ENCODE measurements at places on chromosomes 11 and 22.

DNA sequence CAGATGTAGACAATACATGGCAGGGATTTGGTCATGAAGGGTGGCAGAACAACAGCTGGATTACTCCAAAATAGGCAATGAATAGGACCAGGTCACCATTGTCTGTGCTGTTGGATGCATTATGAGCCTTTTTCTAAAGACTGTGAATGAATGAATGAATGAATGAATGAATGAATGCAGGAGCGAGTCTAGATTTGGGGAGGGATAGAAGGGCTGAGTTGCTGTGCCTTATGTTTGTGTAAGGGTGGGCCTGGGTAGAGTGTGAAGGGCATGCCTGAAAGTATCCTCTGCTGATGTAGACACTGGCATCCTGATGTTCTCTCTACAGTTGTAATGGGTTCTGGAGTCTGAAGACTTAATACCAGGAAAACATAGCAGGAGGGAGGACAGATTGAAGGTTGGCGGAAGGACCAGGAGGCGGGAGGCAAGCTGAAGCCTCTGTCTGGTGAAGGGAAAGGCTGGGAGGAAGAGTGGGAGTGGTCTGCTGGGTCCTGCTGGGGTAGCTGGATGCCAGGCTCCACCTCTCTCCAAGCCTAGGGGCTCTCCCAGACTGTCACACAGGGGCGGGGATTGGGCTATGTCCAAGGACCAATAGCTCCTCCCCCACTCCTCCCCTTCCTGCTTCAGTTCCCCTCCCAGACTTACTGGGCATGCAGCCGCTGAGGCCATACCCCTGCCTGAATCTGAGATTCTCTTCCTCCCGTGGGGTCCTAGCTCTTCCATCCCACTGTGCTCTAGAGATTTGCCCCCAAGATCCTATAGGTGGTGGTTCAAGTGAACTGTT is 4.8 kb downstream of the TRIM3 start:
- no peak for DNase-seq

GRCh38 chr11:11039208-11039965 is 181.5 kb upstream of the ZBED5 start:
- no peak for DNase-seq

- no peak for DNase-seq
These were observed 14.7 kb downstream of the MGAT3 start for GRCh38 chr22:39471381-39472141.

DNA sequence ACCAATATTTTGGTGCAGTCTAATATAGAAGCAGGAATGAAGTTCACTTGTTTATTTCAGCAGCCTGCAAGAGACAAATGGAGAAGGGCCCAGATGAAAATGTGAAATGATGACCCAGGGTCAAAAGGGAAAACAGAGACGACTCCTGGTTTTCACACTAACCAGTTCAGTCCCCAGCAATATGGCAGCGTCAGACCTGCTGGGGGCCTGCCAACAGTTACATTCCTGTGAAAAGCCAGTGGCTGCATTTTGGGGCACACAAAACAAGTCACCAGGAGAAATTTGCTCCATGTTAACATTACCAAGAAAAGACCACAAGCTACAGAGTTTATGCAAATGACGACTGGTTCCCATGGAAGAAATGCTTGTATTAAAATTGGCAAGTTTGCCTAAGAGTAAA is 80.2 kb downstream of the CCDC34 start:
- DNase-seq, result no peak

- DNase-seq, result no peak
These were observed 1618.5 kb upstream of the TENM4 start for GRCh38 chr11:81059356-81059755.

- no peak for DNase-seq
These were observed 4.0 kb upstream of the FAM111A start for GRCh38 chr11:59138643-59139042.

- no peak for DNase-seq
These were observed 12.9 kb downstream of the KRTAP5-5 start for GRCh38 chr11:1642288-1643145.

GRCh38 chr22:46212195-46212594 is 37.9 kb downstream of the CDPF1 start:
- no peak for DNase-seq

GRCh38 chr22:44337678-44338004 is 24.9 kb upstream of the SHISAL1 start:
- DNase-seq, result no peak

GRCh38 chr11:35419830-35420333 is 524 bp upstream of the SLC1A2 start:
- no peak for DNase-seq

DNA sequence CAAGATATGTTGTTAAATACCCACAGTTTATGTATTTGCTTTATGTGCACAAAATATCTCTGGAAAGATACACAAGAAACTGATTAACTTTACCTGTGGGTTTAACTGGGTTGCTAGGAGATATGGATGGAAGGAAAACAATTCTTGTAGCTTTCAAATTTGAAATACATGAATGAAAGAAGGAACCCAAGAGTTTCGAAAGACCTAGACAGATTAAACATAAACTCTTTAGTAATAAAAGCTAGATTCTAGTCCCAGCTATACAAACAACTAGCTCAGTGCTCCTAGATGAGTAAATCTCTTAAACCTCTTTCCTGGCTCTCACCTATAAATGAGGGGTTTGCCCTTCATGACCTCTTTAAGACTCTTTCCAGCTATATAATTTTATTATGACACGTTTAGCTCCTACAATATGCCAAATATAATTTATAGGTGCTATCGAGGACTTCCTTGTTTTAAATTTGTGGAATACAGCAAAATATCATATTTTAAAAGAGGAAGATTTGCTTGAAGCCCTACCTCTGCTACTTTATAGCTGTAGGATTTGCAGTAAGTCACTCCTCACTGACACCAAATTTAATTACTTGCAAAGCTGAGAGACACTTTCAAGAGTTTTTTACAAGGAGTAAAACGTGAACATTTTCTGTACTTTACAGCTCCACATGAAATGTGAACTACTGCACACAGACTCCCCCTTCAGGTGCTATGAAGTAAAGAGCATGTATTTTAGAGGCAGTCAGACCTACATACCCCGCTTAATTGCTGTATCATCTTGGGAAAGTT is 50.7 kb downstream of the RRAS2 start:
- no peak for DNase-seq

GRCh38 chr11:44559207-44559939 is 6.1 kb upstream of the CD82 start:
- DNase-seq, result no peak

DNA sequence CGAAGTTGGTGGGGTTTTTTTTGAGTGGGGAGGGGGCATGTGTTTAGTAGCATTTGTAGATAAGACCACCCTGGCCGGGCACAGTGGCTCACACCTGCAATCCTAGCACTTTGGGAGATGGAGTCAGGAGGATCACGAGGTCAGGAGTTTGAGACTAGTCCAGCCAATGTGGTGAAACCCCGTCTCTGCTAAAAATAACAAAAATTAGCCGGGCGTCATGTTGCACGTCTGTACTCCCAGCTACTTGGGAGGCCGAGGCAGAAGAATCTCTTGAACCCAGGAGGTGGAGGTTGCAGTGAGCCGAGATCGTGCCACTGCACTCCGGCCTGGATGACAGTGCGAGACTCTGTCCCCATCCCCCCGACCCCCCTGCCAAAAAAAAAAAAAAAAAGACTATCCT is 34.6 kb downstream of the CECR2 start:
- no peak for DNase-seq

DNA sequence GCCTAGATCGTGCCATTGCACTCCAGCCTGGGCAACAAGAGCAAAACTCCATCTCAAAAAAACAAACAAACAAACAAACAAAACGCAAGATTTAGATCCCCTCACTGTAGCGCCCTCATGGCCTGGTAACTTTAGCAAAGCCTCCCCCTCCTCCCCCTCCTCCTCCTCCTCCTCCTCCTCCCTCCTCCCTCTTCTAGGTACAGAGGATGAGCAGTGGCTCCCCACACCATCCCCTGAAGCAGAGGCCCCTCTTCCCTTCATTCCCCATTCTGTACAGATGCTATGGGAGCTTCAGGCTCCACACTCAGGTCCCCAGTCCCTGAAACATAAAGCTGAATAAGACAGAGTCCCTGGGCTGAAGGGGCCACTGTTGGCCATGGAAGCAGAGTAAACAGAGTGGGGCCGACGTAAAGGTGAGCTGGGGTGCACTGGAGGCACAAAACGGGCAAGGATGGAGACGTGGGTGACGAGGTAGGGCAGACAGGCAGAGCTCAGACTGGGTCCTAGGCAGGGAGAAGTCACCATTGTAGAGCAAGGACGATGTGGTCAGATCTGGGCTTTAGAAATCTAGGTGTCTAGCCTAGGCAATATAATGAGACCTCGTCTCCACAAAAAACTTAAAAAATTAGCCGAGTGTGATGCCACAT is 19.4 kb upstream of the NFAM1 start:
- no peak for DNase-seq

GRCh38 chr22:48663297-48663696 is 1164.4 kb downstream of the BRD1 start:
- no peak for DNase-seq

DNA sequence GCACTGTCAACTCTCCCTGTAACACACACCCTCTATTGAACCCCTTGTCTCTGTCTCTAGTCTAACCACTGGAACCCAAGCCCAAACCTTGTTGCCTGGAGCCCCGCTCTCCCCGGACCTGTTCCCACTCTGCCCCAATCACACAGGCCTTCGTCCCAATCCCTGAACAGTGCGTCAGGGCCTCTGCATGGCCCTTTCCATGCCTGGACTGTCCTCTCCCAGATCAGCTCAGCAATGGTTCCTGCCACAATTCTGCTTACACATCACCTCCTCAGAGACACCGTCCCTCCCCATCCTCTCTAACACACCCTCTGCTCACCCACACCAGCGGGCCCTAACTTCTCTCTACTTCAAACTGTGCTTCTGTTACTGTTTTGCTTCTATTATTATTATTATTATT is 1.5 kb downstream of the TREH start:
- DNase-seq, result no peak

- no peak for DNase-seq
These were observed 39.4 kb downstream of the DGCR2 start for GRCh38 chr22:19082793-19083192.

DNA sequence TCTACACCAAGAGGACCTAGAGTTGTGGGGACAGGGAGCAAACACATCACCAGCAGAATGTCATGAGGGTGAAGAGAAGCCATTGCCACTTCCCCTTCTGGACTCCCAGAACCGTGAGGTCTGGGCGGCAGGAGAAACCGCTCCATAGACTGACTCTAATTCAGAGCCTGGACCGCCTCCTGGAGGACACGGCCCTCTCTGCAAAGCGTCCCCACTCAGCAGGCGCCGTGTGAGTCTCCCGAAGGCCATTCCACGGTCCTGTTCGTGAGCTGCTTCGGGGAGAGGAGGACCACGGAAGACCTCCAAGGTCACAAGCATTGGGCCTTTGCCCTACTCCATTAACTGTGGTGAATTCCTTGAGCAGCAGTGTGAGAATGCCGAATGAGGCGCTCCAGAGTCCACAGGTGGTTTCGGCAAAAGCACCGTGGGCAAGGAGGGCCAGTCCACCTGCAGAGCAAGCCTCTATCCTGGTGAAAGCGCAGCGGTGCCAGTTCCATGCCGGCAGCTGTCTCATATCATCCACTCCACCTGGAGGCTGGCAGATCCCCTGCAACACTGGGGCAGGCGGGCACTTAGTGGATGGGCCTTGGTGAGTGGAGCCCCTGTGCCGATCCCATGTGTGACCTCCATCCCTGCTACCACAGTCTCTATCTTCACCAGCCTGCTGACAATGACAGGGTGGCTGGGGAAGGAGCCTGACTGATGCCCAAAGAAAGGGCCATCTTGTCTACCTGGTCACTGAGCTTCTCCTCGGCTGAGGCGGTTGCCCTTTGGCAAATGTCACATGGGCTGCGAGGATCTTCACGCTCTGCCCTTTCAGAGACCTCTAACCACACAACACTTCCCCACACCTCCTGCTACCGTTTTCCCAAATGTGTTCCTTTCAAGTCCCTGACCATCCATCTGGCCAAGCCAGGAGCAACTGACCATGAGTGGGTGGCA is 7.5 kb downstream of the C11orf21 start:
- DNase-seq, result no peak

- DNase-seq, result no peak
These were observed 165.9 kb downstream of the BLID start for GRCh38 chr11:121950160-121950559.

GRCh38 chr11:62143727-62144126 is 19.9 kb downstream of the INCENP start:
- DNase-seq, result no peak

DNA sequence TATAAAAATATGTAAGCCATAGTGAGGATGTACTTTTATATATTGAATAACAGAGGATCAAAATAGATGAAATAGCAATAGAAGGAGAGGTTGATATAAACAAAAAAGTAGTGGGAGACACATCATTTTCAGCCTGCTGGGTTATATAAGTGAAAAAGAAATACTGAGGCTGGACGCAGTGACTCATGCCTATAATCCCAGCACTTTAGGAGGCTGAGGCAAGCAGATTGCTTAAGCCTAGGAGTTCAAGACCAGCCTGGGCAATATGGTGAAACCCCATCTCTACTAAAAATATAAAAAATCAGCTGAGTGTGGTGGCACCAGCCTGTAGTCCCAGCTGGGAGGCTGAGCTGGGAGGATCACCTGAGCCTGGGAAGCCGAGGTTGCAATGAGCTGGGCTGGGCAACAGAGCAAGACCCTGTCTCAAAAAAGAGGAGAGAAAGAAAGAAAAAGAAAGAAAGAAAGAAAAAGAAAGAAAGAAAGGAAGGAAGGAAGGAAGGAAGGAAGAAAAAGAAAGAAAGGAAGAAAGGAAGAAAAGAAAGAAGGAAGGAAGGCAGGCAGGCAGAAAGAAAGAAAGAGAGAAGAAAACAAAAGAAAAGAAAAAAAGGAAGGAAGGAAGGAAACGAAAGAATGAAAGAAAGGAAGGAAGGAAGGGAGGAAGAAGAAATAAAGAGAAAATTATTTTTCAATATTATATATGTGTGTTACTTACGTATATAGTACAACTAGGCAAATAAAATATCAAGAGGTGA is 7.0 kb upstream of the P2RY2 start:
- DNase-seq, result no peak

- no peak for DNase-seq
These were observed 2.0 kb downstream of the PNPLA5 start for GRCh38 chr22:43889860-43890253.

- DNase-seq, result no peak
These were observed 14.2 kb downstream of the TMEM121B start for GRCh38 chr22:17106785-17107546.

DNA sequence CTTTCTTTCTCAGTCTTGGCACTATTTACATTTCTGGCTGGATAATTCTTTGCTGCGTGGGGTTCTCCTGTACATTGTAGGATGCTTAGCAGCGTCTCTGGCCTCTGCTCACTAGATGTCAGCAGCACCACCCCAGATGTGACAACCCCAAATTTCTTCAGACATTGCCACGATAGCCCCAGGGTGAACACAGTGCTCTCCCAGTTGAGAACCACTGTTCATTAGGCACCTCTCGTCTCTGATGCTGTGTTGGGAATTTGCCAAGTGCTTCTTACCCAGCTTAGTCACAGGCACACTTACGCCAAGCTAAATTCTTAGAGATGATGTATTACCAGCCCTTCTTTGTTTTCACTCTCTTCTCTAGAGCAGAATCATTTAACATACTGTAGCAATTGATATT is 9.4 kb downstream of the TRIM6 start:
- no peak for DNase-seq

All from activated CD4-positive, alpha-beta T cell treated with anti-CD3 and anti-CD28 coated beads, Interleukin-2, amount 50 U/mL, for 4 hours (primary cell).